ENCODE measurements at places on chromosomes 7 and 10.
A peak's percentile ranks its signal among the peaks of the same experiment; 100 is the strongest.

GRCh38 chr7:140297192-140297591 is 101.1 kb downstream of the SLC37A3 start:
- DNase-seq = no peak

- no peak for DNase-seq
These were observed 67.7 kb upstream of the SVIL start for GRCh38 chr10:29702273-29703164.

GRCh38 chr10:95907456-95908253 is at the start of gene CC2D2B:
Gene CC2D2B, plus strand, starts transcription at chr10:95907975. Its CDS starts 3,349 bp downstream, at chr10:95911324.
- DNase-seq = peak; percentile 82

- no peak for DNase-seq
These were observed 96.7 kb upstream of the ADO start for GRCh38 chr10:62707810-62708209.

GRCh38 chr7:130426564-130426963 is 14.3 kb downstream of the CEP41 start:
- DNase-seq = no peak

GRCh38 chr10:88064608-88065382 is 201.4 kb downstream of the PTEN start:
- no peak for DNase-seq

GRCh38 chr7:131623154-131623553 is 66.7 kb upstream of the PODXL start:
- DNase-seq = peak; percentile 92

DNA sequence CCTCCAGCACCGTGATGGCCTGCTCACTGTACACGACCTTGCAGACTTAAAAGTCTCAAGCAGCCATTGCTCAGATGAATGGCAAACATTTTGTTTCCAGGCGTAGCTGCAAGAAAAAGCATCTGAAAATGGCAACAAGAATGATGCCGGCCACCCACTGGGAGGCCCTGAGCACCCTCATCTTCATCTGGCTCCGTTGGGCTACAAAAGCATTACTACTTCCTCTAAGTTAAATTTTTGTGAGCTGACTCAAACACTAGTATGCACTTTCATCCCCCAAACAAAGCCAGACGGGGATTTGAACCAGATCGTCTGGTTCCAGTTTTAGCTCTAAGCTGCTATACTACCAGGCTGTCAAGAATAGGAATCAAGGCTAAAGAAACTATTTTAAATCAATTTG is 116.6 kb upstream of the CDK1 start:
- peak; percentile 75 for DNase-seq

DNA sequence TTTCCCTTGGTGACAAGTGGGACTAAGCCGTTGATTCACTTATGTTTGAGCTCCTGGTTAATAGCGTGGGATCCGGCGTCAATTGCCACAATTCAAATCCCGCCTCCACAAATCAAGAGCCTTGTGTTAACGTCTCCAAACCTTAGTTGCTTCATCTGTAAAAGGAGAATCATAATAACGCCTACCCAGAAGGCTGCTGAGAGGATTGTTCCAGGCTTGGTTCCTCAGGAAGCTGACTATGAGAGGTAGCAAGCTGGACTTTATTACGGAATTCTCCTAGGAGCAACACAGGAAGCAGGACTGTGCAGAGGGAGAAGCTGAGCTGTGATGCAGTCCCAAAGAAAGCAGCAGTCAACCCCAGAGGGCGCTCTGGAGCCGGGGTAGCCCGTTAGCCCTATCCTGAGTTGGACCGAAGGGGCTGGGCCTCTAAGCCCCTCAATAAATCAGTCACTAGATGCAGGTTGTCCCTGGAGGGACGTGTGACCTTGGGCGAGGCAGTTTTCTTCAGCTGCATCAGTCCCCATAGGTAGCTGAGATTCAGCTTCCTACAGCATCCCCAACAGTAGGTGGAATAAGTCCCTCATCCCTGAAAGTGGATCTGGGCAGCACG is 6.9 kb upstream of the BAG3 start:
- no peak for DNase-seq

DNA sequence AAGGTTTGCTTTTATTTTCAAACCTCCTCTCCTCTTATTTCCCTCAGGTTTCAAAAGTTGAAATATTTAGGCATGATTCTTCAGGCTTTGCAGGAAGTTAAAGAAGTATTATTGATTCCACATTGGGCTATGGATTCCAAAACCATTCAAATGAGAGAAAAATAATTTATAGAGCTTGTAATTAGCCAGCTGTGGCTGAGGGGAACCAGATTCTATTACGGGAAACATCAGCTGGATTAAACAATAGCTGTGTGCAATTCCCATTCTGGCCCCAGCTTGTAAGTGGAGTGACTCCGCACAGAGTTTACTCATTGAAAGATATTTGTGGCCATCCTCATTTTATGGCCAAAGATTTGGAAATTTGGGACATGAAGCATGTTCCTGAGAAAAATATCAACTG is 77.0 kb upstream of the PHYHIPL start:
- no peak for DNase-seq

GRCh38 chr10:129972145-129972965 is 8.3 kb upstream of the EBF3 start:
- DNase-seq = no peak

DNA sequence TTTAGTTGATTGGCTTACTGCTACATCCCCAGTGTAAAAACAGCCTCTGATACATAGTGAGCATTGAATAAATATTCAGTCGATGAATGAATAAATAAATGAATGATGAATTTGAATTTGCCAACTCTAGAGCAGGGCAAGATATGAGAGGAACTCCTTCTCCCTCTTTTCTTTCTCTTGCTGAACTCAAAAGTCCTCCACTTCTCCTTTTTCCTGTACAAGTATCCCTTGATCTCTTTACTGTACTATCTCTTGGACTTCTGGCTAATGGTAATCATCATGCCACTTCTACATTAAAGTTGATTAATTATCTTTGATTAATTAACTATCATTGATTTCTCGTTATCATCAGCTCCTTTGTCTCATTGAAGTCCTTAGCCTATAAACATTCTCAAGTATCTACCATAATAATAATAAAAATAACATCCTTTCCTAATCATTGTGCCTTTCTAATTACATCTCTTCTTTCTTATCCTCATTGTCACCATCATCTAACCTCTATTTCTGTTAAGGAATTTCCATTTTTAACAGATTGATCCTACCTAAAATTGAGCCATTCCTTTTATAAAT is 10.6 kb downstream of the CPED1 start:
- DNase-seq = no peak
